Right forelimb (tissue), 1 donor: ENCODE measurements at places on chromosomes 11 and 22.

GRCh38 chr11:108154591-108154990, 33.2 kb downstream of the ACAT1 start:
- DNase-seq: no peak

- peak; percentile 90 for DNase-seq
Measured at GRCh38 chr22:45435544-45436139, 22.1 kb downstream of the RIBC2 start.

DNA sequence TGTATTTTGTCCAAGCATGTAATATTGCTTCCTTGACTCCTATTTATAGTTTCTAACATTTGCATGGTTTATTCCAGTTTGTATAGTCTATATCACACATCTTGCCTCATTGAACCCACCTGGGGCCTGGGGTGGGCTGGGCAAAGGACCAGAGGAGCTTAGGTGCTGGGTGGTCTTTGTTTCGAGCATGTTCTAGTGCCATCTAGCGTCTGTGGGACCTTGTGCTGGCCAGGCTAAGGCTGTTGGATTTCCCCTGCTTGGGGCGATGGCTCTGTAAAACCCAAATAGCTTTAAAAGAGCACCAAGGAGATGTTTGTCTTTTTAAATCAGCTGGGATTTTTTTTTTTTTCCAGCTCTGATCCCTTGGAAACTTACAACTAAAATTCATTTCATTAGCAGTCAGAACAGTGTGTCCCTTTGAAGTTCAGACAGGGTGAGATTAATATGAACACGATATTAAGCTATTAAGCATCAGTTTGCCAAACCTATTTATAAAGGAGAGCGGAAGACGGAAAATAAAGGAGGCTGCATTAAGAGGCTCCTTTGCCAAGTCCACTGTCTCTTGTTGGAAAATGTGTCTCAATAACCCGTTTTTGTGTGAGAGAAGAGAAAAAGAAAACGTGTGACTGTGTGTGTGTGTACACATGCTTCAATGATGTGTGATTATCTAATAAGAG, 157.4 kb downstream of the COMMD9 start:
- peak; percentile 74 for DNase-seq

DNA sequence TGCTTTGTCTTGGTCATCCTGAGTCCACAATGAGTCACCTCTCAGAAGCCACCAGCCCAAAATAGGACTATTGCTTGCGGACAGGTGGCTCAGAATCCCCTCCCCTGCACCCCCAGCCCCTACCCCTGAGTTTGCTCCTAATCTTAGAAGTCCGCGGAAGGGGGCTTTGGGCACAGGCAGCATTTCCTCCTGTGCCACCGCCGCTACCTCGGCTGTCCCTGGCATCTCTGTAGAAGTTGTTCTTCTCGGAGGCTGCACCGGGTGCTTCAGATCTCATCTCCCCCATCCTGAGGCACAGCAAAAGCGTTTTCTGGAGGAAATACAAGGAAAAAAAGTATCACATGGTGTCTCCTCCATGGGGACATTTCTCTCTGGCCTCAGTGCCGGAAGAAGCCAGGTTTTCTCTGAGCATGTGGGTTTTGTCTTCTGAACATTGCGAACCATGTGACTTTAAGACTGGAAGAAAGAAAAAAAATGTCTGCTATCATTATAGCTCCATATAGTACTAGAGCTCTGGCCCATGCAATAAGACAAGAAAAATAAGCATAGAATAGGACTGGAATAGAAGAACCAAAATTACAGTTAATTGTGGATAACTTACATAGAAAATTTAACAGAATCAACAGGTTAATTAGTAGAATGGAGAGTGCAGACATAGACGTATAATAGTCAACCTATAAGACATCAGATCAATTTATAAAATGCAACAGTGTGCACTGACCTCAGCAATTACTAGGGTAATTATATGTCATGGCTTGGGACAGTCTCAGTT, 63.2 kb downstream of the SHISAL1 start:
- DNase-seq: no peak

DNA sequence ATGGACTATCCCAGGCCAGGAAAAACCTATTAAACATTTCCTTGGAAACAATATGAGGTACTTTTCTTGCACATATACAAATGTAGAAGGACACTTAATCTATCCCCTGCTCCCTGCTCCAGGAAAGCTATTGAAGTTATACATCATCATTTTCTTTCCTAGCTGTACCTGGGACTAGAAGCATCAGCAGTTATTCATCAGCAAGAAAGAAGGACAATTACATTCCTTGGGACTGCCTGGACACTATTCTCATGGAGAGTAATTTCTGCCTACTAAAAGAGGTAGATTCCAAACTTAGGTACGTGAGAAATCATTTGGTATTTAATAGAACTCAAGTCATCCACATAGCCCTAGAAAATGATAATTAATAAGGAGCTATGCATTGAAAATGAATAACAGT, 51.0 kb upstream of the PICALM start:
- no peak for DNase-seq

- DNase-seq: no peak
Measured at GRCh38 chr11:21059879-21060278, 390.5 kb downstream of the NELL1 start.

GRCh38 chr11:5631417-5631816, 6.6 kb downstream of the TRIM34 start:
- DNase-seq: no peak

GRCh38 chr11:74022546-74022945, 13.7 kb upstream of the UCP3 start:
- no peak for DNase-seq

GRCh38 chr11:15276621-15277020, 161.9 kb downstream of the INSC start:
- DNase-seq: no peak

DNA sequence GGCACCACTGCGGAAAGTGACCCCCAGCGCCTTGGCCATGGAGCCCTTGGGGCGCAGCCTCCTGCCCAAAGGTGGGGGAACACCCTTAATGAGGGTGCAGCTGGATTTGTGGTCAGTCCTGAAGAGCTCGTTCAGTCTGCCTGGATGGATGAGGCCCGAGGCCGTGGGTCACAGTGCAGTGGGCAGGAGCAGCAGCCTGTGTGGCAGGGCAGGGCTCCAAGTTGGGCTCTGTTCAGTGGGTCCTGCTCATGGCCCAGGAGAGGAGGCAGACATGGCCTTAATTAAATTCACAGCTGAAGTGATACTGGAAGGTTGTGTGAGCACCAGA, 33.3 kb downstream of the FAM83F start:
- no peak for DNase-seq

DNA sequence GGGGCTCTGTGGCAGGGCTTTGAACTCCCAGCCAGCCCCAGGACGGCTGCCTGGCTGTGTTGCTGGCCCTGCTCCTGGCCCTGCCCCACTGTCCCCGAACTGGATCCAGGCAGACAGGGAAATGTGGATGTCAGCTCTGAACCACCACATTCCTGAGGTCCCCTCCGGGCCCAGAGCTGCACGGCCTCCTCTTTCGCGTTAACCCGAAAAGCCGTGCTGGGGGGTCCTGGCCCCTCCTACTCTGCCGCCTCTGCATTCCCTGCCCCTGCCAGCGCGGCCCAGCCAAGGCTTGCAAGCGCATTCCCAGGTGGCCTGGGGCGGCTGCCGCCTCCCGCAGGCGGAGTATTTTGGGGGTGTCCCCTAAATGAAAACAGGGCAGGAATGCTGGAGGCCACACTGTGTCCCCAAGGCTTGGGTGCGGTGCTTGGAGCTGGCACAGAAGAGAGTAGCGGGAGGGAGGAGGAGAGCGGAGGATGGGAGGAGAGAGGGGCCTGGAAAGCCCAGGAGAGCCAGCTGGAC, 5.4 kb downstream of the LINC01488 start:
- DNase-seq: peak; percentile 70

DNA sequence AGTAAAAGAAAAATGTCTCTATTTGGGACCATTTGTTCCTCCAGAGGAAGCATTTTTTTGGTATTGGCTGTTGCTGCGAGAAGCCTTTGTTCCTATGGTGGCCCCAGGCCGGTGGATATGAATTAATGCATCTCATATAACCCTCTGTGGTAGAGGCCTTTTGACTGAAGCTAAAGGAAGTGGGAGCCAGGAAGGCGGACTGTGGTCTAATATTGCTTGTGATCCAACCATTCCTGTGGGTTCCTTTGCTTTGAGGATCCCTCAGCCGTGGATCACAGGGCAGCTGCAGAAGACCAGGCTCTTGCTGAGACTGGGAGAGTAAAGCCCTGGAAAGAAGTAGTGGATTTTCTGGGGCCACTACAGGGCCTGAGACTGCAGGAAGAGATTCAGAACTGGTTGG, 68.3 kb upstream of the NAV2 start:
- DNase-seq: no peak

DNA sequence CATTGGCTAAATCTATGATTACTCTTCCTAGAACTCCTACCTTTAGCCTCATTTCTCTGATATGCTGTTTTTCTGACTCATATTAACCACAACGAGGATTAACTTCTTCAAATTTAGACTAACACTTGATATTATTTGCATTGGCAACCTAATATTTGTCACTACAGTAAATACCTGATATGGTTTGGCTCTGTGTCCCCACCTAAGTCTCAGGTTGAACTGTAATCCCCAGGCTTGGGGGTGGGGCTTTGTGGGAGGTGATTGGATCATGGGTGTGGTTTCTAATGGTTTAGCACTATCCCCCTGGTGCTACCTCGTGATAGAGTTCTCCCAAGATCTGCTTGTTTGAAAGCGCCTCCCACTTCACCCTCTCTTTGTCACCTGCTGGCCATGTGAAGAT, 17.1 kb upstream of the MED17 start:
- no peak for DNase-seq

DNA sequence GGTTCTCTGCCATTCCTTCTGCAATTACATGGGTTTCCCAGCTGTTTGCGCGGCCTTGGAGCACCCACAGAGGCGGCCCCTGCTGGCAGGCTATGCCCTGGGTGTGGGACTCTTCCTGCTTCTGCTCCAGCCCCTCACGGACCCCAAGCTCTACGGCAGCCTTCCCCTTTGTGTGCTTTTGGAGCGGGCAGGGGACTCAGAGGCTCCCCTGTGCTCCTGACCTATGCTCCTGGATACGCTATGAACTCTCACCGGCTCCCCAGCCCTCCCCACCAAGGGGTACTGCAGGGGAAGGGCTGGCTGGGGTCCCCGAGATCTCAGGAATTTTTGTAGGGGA, 2.6 kb downstream of the RCE1 start:
- no peak for DNase-seq

- DNase-seq: peak; percentile 44
Measured at GRCh38 chr11:196786-197731, 4.2 kb downstream of the SCGB1C1 start.
